ENCODE measurements at places on chromosomes 4 and X.

- H3K27ac ChIP-seq: no peak overlapping the region
- H3K4me1 ChIP-seq: no peaks in the 10 kb centered on the region
These were observed 292.2 kb downstream of the NLGN4X start for GRCh38 chrX:5936438-5936837.

DNA sequence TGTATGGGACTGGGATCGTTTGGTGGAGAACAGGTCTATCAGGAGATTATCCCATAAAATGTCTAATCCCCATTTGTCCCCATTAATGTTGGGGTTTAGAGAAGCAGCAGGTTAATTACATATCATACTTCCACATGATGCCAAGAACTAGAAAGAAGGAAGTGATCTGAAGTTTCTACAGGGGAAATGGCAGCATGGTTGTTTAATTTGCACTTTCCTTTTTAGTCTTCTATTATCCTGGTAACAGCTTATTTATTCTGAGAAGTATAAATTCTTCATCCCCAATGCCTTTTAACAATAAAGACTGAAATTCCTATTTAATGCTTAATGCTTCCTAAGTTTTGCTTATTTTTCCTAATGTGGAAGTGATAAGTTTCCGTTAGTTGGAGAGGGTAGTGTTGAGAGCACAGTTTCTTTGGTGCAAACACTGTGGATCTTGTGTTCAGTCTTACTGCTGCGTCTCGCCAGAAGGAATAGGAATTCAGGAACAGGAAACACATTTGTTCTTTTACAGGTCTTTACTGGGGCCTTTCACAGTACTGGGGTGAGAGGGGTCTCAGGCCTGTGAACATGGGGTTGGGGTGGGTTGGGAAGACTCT is 59.5 kb upstream of the TADA2B start:
- H3K27ac ChIP-seq: no peak overlapping the region
- DNase-seq: no peak
- no peak overlapping the region for H3K4me3 ChIP-seq
- no peaks in the 10 kb centered on the region for H3K27me3 ChIP-seq
- H3K36me3 ChIP-seq: no peaks in the 10 kb centered on the region
- peaks cover 20% of the 10 kb centered on the region for H3K4me1 ChIP-seq

- no peaks in the 10 kb centered on the region for H3K4me1 ChIP-seq
- DNase-seq: no peak
- H3K36me3 ChIP-seq: no peaks in the 10 kb centered on the region
- H3K4me3 ChIP-seq: no peak overlapping the region
- H3K27ac ChIP-seq: no peak overlapping the region
These were observed 34.9 kb upstream of the VCX3B start for GRCh38 chrX:8429692-8430249.

GRCh38 chr4:57369446-57369845 is 259.3 kb upstream of the IGFBP7 start:
- no peak overlapping the region for H3K4me3 ChIP-seq
- no peak overlapping the region for H3K27ac ChIP-seq
- DNase-seq: no peak
- H3K4me1 ChIP-seq: no peaks in the 10 kb centered on the region
- no peaks in the 10 kb centered on the region for H3K36me3 ChIP-seq

DNA sequence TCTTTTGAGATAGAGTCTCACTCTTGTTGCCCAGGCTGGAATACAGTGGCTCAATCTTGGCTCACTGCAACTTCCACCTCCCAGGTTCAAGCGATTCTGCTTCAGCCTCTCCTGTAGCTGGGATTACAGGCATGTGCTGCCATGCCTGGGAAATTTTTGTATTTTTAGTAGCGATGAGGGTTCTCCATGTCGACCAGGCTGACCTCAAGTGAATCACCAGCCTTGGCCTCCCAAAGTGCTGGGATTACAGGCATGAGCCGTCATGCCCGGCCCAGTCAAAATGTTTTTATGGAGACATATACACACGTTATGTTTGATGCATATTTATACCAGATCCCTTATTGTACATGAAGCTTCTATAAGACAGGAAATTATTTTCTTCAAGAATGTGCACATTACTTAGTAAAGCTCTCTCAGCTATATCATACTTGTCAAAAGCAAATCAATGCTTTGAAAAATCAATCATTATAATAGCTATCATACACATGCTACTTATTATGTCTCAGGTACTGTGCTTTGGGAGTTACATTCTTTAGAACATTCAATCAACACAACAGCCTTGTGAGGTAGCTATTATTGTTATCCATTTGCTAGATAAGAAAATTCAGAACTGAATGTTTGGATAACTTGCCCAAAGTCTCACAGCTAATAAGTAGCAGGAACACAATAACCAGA is 269.2 kb downstream of the FSTL5 start:
- no peak for DNase-seq
- H3K27ac ChIP-seq: no peak overlapping the region
- no peaks in the 10 kb centered on the region for H3K4me1 ChIP-seq
- no peaks in the 10 kb centered on the region for H3K36me3 ChIP-seq

DNA sequence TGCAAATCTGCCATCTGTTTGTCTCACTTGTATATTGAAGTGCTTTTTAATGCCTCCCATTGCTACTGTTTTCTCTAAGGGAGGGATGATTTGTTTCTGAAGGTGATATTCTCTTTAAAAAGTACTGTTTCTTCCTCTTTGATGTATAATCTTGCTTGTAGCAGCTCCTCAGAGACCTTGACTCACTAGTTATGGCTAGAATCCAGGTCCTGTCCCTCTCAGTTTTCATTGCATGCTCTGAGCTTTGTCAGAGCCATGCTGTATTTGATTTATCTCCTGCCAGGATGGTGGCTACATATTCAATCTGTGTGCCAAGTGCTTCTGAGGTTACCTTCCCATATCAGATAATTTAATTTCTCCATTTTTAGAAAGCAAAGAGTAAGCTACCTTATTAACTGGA is 56.0 kb downstream of the GLUD2 start:
- H3K4me3 ChIP-seq: no peak overlapping the region
